ENCODE measurements at places on chromosomes 7 and 10.

- no peak for DNase-seq
Measured at GRCh38 chr7:137771273-137771672, 75.5 kb downstream of the DGKI start.

DNA sequence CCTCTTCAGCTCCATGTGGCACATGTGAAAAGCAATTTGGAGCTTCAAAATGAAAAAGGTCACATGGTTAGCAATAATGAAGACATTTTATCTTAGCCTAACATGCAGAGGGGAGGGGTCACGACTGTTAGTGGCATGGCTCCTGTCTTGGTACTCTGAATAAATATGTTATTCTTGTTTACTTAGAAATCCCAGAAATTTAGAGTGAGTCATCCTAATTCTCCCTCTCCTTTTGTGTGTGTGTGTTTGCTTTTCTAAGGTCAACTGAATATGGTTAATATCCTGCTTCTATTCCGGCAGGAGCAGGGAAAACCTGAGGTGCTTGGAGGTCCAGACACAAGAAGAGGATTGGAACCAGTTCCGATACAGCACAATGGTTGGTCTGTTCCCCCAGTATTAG, 17.6 kb downstream of the BCCIP start:
- no peak for DNase-seq

- DNase-seq, result no peak
Measured at GRCh38 chr7:136039577-136040345, 62.6 kb upstream of the MTPN start.

GRCh38 chr10:115956225-115957011, 316.6 kb downstream of the GFRA1 start:
- DNase-seq, result no peak

GRCh38 chr7:33901847-33902246, 3.5 kb upstream of the BMPER start:
- DNase-seq, result no peak

GRCh38 chr7:101868191-101868950, 50.9 kb downstream of the CUX1 start:
- no peak for DNase-seq

DNA sequence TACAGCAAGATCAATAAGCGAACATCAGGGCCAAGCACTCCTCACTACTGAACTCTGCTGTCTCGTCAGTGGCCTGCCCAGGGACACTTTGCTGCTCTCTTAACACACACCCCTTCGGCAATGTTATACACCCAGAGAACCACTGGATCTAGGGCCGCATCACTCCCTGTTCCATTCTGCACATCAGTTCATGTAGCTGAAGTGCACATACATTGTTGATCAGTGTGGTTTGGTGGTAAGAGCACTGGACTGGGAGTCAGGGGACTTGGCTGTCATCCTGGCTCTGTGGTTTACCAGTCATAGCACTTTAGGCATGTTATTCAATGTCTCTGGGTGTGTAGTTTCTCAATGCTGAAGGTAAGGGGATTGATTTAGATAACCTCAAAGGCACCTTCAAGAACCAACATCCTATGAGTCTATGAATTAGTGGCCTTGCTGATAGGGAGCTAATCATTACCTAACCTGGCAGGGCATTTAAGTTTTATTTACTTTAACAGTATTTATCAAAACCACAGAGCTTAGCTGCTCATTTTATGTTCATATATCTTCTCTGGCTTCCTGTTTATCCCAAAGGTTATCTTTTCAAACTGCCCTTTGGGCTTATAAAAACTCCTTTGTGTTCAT, 24.8 kb downstream of the DUSP5 start:
- no peak for DNase-seq

GRCh38 chr10:22022257-22023032, 18.9 kb upstream of the DNAJC1 start:
- DNase-seq, result peak; percentile 64
